ENCODE measurements at places on chromosomes 16 and 17.

DNA sequence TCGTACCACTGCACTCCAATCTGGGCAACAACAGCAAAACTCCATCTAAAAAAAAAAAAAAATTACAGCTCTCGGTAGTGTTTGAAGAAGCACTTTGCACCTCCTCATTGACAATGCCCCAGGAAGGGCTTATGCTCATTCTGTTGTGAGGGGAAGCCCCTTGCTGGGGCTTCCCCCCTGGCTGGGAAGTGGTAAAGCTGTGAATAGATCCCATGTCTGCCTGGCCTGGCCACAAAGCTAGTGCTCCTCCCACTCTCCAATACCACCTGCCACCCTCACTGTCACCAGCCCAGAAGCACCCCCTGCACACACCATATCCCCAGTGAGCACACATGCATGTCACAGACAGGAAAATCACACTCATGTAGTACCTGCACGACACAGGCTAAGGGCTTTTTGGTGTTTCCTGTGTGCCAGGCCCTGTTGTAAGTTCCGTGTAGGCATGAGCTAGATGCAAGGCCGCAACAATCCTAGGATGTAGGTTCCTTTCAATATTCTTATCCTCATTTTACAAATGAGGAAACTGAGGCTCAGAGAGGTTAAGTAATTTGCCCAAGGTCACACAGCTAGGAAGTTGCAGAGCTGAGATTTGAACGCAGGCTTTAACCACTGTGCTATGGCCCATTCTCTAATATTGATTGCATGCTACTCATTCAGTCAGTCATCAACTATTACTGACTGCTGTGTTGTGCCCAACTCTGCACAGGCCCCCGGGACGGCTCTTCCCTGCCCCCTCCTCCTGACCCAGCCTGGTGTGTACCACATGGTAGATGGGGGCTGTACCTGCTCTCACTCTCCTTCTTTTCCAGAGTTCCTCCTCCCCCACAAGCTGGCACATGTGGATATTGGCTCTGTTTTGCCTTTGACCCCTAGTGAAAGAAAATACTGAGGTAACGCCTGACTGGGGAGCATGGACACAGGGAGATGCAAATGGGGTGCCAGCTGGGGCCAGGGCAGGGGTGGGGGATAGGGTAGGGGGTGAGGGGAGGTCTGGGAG is 11.9 kb upstream of the COL1A1 start:
- no peak for DNase-seq

- DNase-seq = no peak
Observed at GRCh38 chr17:2113279-2113622, 58.3 kb downstream of the HIC1 start.

DNA sequence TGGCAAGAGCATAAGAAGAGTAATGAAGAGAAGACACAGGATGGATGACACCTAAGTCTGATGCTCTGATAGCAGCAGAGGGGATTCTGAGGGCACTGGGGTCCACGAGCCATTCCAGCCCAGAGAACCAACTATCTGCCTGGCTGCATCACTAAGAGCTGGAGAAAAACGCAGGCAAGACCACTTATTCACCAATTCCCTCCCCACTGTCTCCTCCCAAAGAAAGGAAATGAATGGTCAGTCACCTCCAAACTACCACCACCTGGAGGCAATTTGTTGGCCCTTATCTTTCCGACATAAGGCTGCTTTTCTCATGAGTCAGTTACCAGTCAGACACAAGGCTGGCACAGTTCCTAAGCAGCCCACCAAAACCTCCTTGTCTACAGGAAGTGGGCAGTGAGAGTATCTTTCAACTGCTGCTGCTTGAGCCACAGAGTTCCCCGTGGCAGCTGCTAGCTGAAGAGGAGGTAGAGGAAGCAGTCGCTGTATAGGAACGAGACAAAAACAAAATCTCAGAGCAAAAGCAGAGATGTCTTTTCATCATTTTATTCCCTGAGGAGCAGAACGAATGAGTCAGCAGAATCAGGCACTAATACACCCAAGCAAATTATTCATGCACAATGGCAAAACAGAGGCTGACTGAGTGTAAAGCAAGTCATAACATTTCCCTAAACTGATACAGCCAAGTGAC is 111.1 kb downstream of the SMG6 start:
- DNase-seq = peak; percentile 51

- peak; percentile 63 for DNase-seq
Observed at GRCh38 chr16:4624827-4625559, 367 bp downstream of the MGRN1 start.

- DNase-seq = no peak
Observed at GRCh38 chr17:68382582-68383085, 74.7 kb downstream of the WIPI1 start.

DNA sequence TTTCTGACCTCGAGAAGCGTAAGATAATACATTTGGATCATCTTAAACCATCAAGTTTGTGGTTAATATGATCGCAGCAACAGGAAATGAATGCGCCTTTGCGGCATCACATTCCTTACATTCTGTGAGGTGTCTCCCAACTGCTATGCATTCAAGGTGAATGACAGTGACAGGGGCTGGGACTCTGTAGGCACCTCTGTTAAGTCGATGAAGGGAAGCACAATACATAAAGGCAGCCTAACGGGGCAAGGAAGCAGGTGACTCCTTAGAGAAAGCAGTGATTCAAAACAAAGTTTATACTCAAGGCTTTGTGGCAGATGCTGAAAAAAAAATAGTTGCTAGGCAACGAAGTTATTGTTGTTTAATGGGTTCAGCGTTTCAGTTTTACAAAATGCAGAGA is 21.6 kb upstream of the EVPL start:
- no peak for DNase-seq

- DNase-seq = no peak
Observed at GRCh38 chr16:13110124-13110796, 208.9 kb downstream of the SHISA9 start.

- no peak for DNase-seq
Observed at GRCh38 chr16:88901718-88902337, 35.4 kb upstream of the PABPN1L start.

DNA sequence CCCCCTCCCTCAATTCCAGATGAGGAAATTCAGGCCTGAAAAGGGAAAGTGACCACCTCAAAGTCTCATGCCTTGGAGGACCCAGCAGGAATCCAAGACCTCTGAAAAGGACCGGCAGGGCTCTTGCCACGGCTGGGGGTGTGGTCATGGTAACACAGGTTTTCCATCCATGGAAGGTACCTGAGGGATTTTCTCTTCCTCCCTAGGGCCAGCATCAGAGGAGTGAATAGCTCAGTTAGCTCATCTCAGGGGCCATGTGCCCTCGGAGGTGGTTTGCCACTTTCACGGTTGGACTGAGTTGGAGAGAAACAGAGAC is 1.3 kb downstream of the CIITA start:
- DNase-seq = no peak

- no peak for DNase-seq
Observed at GRCh38 chr17:78442648-78443218, 64.3 kb downstream of the PGS1 start.

- no peak for DNase-seq
Observed at GRCh38 chr17:44376124-44376523, 12.5 kb upstream of the FAM171A2 start.

DNA sequence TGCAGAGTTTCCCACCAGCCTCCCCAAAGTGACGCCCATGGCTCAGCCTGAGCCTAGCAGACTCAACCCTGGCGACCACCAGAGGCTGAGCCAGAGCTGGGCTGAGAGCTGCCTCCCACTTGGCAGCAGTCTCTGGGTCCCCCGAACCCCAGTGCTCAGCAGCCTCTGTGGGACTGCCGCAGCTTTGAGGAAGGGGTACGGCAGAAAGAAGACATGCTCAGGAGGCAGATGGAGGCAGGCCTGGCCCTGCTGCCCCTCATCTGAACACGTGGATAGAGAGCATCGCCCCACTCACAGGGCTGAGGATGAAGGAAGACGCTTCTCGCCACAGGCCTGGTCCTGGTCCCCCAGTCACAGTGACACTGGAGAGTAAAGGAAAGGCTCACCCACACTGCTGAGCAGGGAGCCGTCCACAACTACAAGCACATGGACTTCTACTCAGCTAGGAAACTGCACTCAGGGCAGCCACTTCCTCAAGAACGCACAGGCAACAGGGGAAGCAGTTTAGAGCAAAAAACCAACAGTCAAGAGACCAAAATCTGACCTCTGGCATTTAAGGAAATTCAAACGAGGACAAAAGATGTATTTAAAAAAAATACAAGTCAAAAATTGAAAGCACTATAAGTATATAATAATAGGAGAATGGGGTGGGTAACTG is 45.2 kb upstream of the GSG1L start:
- DNase-seq = no peak

- DNase-seq = no peak
Observed at GRCh38 chr17:17538417-17539391, 42.5 kb upstream of the RASD1 start.

DNA sequence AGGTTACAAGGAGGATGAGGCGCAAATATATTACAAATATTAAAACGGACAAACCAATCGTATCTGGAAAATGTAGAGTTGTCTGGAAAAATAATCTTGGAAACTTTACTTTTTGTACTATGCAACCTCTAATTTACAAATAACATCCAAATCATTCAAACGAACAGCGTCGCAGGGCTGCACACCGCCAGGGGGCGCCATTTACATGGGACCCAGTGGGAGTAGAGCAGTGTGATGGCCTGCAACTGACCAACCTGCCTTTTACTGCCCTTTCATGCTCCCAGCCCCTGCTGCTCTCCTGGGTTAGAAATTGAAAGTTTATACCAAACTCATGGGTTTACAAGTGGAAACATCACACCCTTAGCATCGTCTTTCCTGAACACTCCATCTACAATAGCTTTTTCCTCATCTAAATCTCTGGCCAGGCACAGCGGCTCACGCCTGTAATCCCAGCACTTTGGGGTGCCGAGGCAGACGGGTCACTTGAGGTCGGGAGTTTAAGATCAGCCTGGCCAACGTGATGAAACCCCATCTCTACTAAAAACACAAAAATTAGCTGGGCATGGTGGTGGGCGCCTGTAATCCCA is 10.0 kb downstream of the PITPNC1 start:
- no peak for DNase-seq
